Effector CD4-positive, alpha-beta T cell (primary cell): ENCODE measurements at places on chromosomes 1 and 21.

DNA sequence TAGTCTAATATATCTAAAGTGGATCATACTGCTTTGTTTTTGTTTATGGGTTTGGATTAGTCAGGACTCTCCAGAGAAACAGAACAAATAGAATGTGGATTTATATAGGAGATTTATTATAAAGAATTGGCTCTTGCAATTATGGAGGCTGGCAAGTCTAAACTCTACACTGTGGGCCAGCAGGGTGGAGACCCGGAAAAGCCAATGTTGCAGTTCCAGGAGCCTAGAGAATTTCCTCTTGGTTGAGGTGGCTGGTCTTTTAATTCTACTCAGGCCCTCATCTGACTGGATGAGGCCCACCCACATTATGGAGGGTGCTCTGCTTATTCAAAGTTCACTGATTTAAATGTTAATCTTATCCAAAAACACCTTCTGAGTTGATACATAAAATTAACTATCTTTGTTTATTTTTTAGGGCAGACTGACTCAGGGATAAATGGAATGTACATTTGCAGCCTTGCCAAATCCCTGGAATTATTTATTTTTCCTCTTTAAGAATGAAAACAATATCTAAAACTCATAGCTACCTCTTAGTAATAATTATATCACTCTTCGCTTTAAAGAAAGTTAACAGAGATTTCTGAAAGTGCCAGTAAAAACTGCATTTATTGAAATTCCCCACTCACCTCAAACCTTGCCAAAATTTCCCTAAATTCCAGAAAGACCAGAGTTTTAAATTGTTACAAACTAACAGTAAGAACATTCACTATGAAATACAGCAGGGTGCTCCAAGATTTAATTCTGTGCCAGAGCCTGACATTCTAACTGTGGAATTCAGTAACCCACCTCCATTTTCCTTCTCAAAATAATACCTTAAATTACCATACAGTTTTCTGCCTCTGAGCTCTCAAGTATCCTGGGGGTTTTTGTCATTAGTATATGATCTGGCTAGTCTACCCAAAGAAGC lies 36.6 kb upstream of the SSX2IP start:
- no peak for DNase-seq

GRCh38 chr1:246724016-246724730 lies at the start of gene SCCPDH:
SCCPDH (plus strand) TSS chr1:246724409; CDS start chr1:246724423, 14 bp downstream.
- DNase-seq = peak; percentile 22

- no peak for DNase-seq
These were observed 95.9 kb downstream of the GLUL start for GRCh38 chr1:182295697-182296096.

GRCh38 chr1:200831091-200831490 lies 41.7 kb upstream of the GPR25 start:
- no peak for DNase-seq

GRCh38 chr1:6343506-6344405 lies 49.8 kb downstream of the ACOT7 start:
- peak; percentile 37 for DNase-seq

- no peak for DNase-seq
These were observed 63.7 kb downstream of the ZC3H11B start for GRCh38 chr1:219549215-219549614.

DNA sequence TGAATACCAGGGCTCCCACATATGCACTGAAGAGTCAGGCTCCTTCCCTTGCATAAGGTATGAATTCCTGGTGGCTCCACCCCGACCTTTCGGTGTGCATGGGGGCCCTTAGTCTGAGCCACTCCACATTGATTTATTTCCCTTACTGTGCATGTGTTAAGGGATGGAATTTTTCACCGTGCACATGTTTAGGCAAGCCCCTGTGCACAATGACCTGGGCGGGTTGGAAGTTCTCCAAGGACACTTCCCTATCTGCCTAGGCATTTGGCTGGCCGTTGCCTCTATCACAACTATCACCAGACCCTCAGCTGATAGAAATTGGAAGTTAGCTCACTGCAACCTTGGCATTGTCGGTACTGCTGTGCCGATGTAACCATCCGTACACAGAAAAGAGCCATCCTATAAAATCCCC lies 9.7 kb downstream of the S100A6 start:
- DNase-seq = no peak

DNA sequence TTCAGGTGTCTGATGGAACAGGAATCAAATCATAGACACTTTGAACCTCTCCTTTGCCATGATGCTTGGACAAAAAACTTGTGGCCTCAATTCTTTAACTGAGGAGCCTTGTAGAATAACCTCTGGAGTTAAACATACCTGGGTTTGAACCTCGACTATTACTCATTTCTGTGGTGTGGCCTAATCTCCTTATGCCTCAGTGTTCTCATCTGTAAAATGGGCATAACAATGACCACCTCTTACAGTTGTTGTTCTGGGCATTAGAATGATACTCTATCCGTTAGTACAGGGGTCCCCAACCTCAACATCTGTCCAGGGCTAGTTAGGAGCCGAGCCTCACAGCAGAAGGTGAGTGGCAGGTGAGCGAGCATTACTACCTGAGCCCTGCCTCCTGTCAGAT lies 137.2 kb downstream of the ROR1 start:
- no peak for DNase-seq

DNA sequence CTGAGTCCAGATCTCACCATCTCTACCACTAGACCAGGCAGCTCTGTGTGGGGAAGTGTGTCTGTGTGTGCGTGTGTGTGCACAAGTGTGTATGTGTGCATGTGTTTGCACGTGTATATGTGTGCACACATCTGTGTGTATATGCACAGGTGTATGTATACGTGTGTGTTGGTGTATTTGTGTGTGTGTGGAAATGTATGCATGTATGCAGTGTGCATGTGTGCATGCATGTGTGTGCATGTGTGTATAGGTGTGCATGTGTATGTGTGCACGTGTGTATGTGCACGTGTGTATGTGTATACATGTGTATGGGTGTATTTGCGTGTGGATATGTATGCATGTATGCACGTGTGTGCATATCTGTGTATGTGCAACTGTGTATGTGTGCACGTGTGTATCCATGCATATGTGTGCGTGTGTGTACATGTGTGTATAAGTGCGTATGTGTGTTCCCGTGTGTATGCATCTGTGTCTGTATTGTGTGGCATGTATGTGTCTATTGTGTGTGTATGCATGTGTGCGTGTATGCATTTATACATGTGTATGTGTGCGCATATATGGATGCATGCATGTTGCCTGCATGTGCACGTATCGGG lies 3.1 kb downstream of the PLEKHN1 start:
- no peak for DNase-seq

- no peak for DNase-seq
These were observed 40.8 kb downstream of the RSPH1 start for GRCh38 chr21:42455196-42455595.
